ENCODE measurements at places on chromosomes 7 and 10.

DNA sequence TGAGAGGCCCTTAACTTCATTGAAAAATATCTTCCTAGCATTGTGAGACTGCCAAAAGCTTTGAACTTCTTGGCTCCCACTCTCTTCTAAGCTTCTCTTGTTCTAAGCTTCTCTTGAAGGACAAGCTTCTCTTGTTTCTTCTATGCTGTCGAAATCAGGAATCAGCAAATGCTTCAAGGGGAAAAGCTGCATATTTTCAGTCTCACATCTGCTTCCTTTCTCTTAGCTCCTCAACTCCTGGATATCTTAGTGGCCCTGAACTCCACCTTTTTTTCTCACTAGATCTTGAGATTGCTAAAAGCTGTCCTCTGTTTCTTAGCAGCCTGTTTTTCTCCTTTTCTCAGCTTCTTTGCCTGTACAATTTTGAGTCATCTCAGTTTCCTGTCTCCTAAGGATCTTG lies 73.0 kb downstream of the NEUROD6 start:
- DNase-seq = no peak

- DNase-seq = no peak
Measured at GRCh38 chr7:121279060-121279620, 49.7 kb upstream of the WNT16 start.

- no peak for DNase-seq
Measured at GRCh38 chr10:31018962-31019361, 12.7 kb downstream of the ZNF438 start.

- no peak for DNase-seq
Measured at GRCh38 chr7:148115308-148115707, 475.3 kb upstream of the C7orf33 start.

DNA sequence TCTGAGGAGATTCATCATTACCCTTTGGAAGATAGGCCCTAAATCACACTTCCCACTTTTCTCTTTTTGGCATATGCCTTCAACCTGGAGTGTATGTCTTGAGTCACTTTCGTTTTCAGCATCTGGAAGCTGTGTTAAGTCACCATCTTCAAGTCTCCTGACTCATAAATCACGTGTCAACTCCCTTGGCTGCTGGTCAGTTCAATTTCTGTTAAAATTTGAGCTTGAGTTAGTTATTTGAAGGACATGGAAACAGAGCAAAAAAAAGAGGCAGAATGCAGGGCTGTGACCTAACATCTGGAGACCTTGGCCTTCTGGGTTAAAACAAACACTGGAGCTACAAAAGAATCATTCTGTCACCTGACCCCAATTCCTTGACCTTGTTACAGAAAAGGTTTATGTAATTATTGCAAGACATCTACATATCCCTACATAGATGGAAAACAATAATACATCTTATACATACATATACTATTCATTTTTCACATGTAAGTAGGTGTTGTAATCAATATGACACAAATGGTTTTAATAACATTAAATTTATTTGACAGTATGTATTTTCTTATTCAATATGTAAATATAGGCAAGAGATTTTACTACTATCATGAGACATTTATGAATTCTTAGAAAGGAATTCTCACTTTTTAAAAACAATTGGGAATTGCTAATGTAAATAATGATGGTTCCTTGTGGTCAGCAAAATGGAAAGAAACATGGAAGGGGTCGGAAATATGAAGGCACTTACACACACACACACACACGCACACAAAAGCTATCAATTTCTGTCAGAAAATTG lies 169.7 kb upstream of the PHYHIPL start:
- DNase-seq = no peak

GRCh38 chr10:127117125-127117524 lies 79.3 kb downstream of the INSYN2A start:
- peak; percentile 13 for DNase-seq

- DNase-seq = no peak
Measured at GRCh38 chr10:46227936-46228562, 58.7 kb upstream of the ANTXRL start.

DNA sequence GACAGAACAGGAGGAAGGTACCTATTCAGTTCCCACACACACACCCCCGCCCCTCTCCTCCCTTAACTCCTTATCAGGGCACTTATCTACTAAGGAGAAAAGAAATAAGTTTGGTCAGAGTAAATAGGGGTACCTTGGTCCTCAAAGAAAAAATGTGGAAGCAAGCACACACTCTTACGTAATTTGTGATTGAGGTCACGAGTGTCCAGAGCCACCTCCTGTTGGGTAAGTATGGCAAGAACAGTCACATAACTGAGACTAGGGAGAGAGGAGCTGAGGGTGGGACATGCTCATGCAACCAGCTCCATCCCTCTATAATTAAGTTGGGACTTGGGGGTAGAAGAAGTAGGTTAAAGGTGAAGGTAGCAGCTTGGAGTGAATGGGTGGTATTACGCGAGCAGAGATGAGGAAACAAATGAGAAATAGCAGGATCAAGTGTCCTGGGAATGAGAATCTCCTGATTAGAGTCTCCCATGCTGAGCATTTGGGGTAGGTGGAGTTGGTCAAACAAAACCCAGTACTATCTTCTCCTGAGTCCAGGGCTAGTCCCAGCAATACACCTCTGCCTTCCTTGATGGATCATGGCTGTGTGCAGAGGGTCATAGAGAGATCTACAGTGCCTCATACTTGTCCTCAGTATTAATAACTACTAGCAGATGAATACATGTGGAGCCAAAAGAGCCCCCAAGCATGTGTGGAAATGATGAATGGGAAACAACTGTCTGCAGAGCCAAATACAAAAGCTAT lies 77.1 kb downstream of the GSAP start:
- DNase-seq = no peak

GRCh38 chr10:35326466-35327235 lies 9.7 kb upstream of the CCNY start:
- no peak for DNase-seq

GRCh38 chr10:102713539-102713813 lies 721 bp downstream of the ARL3 start:
- no peak for DNase-seq

DNA sequence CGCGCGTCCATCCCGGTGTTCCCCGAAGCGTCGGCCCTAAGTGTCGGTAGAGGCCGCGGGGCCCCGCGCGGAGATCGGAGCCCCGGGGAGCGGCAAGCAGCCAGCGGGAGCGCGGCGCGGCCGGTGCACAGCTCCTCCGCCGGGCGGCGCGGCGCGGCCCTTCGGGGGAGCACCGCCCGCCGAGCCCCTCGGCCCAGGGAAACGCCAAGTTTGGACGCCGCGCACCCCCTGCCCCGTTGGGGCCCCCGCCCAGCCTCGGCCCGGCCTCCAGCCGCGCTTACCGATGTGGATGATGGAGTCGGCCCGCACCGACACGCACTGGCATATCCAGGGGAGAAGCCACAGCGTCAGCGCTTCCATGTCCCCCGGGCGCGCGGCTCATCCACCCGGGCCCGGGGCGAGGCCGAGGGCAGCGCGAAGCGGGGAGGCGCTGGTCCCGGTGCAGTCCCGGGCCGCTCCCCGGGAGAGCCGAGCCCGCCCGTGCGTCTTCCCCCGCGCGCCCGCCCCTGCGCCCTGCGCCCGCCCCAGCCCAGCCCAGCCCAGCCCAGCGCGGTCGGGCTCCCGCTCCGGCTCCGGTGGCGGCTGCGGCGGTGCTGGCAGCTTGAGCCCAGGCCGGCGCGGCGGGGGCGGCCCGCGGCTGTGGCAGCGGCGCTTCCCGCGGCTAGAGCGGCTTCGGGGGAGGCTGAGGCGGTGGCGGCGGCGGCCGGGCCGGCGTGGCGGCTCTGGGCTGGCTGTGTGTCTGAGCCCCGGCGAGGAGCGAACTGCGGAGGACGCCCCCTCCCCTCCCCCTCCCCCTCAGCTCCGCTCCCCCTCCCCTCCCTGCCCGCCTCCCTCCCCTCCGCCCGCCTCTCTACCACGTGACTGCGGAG lies at the start of gene GRID1:
TSS of gene GRID1 (minus strand) at position 763 of the 869 bp plus-strand sequence.
- DNase-seq = no peak

- no peak for DNase-seq
Measured at GRCh38 chr7:159120540-159120919, 24.1 kb downstream of the VIPR2 start.

GRCh38 chr10:1047937-1048336 lies 982 bp downstream of the IDI1 start:
- no peak for DNase-seq

DNA sequence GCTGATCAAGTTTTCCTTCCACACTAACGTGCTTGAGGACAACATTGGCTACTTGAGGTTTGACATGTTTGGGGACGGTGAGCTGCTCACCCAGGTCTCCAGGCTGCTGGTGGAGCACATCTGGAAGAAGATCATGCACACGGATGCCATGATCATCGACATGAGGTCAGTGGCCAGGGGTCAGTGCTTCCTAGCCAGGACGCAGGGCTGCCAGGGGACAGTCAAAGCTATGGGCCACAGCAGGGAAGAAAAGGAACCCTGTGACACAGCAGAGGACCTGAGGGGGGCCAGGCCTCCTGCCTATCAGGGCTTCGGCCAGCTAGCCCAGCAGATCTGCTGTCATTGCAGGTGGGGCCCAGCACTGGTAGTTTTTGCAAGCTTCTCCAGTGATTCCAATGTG lies 5.2 kb downstream of the RBP3 start:
- no peak for DNase-seq

GRCh38 chr10:71435571-71436267 lies 39.0 kb downstream of the CDH23 start:
- no peak for DNase-seq

- DNase-seq = no peak
Measured at GRCh38 chr10:125154529-125154928, 5.8 kb downstream of the CTBP2 start.

GRCh38 chr10:123170961-123171360 lies 16.8 kb downstream of the BUB3 start:
- DNase-seq = no peak

Measured in AG04450 (cell line).